Memory B cell (primary cell): ENCODE measurements at places on chromosomes 16 and 17.

DNA sequence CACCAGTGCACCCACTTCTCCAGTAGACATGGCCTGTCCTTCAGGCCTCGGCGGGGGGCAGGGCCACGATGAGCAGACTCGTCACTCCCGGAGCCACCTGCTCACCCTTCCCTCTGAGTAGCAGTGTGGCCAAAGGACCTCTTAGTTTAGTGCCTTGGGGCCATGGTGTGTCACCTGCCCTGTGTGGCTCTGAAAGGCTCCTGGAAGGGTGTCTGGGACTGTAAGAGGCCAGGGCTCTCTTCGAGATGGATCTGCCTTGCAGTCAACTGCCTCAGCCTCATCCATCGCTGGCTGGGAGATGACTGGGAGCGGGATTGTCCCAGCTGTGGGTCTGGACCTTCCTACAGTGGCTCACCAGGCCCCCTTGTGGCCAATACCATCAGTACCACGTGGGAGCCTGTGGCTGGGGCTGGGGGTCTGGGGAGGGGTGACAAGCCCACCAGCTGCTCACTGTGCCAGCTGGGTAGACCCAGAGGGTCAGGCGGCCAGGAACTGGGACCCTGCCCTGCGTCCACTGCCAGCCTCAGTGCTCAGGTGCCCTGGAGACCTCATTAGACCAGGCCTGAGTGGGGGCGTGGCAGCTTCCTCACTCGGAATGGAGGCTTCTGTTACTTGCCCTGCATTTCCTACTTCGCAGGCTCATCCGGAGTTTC, 133.4 kb downstream of the OR1D5 start:
- peak; percentile 11 for DNase-seq

DNA sequence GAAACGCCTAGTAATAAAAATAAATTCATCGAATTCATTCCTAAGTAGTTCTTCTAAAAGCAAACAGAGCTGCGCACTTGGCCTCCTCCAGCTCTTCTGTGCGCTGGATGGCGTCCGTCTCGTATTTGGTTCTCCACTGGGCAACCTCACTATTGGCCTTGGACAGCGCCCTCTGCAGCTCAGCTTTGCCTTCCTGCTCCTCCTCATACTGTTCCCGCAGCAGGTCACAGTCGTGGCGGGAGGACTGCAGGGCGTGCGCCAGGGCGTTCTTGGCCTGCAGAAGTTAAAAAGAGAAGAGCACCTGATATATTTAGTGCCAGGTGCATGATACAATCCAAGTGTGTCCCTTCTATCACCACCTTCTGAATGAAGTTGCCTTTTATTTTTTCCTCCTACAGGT, 21.8 kb downstream of the MYH3 start:
- DNase-seq = no peak

- DNase-seq = no peak
Measured at GRCh38 chr16:58970775-58971174, 236.7 kb upstream of the GOT2 start.

DNA sequence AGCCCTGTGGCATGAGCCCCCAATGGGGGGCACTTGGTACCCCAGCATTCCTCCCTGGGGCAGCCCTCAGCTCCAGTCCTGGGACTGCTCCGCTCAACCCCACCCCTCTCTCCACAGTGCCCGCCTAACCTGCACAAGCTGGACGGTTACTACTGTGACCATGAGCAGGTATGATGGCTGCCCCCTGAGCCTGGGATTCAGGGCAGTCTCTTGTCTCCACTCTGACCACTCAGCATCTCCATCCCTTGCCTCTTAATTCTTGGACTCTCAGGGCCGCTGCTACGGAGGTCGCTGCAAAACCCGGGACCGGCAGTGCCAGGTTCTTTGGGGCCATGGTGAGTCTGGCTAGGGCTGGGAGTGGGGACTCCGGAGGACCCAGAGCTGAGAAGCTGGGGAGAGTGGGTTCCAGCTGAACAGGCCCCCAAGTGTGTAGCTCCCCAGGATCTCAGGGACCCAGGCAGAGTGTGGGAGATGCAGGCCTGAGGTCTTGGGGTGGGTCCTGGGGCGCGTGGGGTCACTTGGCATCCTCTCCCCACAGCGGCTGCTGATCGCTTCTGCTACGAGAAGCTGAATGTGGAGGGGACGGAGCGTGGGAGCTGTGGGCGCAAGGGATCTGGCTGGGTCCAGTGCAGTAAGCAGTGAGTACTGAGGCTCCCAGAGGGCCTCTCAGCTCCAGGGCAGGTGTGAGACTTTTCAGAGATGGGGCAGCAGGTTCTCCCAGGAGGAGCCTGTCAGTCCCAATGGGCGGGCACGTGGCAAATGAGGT, 18.0 kb downstream of the ADAM11 start:
- DNase-seq = no peak

DNA sequence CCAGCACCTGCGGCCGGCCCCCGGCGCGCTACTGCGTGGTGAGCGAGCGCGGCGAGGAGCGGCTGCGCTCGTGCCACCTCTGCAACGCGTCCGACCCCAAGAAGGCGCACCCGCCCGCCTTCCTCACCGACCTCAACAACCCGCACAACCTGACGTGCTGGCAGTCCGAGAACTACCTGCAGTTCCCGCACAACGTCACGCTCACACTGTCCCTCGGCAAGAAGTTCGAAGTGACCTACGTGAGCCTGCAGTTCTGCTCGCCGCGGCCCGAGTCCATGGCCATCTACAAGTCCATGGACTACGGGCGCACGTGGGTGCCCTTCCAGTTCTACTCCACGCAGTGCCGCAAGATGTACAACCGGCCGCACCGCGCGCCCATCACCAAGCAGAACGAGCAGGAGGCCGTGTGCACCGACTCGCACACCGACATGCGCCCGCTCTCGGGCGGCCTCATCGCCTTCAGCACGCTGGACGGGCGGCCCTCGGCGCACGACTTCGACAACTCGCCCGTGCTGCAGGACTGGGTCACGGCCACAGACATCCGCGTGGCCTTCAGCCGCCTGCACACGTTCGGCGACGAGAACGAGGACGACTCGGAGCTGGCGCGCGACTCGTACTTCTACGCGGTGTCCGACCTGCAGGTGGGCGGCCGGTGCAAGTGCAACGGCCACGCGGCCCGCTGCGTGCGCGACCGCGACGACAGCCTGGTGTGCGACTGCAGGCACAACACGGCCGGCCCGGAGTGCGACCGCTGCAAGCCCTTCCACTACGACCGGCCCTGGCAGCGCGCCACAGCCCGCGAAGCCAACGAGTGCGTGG, 1.5 kb downstream of the NTN1 start:
- no peak for DNase-seq

DNA sequence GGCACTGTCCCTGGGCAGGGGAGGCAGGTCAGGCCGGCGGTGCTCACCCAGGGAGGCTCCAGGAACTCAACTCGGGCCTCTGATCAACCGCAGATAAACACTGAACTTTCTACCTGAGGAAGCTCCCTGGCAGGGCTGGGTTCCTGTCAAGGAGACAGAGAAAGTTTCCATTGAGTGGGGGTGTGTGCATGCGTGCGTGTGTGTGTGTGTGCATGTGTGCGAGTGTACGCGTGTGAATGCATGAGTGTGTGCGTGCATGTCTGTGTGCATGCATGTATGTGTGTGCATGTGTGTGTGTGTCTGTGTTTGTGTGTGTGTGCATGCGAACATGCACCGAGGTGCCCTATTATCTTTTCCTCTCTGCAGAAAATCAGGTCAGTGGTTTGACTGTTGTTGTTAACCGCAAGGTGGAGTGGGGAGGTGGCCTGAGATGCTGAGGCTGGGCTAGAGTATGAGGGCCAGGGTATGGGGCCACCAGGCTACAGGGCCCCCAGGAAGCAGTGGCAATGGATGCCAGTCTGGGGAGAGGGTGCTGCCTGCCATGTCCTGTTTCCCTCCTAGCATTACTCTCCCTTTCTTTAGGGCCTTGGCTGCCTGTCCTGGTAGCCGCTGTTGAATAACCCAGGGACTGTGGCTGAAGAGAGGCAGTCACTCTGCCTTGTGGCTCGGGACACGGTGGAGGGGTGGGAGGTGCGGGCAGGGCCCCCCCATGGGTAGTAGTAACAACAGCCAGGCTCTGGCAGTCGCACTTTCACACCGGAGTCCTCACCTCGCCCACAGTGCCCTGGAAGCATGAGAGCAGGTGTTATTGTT, 24.0 kb downstream of the CCR7 start:
- no peak for DNase-seq

DNA sequence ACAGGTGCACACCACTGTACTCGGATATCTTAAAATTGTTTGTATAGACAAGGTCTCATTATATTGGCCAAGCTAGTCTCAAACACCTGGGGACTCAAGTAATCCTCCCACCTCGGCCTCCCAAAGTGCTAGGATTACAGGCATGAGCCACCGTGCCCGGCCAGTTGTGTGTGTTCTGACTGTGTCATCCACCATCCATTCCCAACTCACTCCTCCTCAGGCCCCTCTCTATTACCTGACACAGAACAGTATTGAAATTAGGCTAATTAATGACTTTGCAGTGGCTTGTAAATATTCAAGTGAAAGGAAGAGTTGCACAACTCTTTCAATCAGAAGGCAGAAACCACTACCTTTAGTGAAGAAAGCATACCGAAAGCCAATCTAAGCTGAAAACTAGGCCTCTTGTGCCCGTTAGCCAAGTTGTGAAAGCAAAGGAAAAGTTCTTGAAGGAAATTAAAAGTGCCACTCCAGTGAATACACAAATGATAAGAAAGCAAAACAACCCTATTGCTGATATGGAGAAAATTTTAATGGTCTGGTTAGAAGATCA, 28.7 kb downstream of the GOSR1 start:
- no peak for DNase-seq

- no peak for DNase-seq
Measured at GRCh38 chr17:58319173-58320162, 9.1 kb downstream of the TSPOAP1 start.
